ENCODE measurements at places on chromosomes 6 and 20.
A peak's percentile ranks its signal among the peaks of the same experiment; 100 is the strongest.

DNA sequence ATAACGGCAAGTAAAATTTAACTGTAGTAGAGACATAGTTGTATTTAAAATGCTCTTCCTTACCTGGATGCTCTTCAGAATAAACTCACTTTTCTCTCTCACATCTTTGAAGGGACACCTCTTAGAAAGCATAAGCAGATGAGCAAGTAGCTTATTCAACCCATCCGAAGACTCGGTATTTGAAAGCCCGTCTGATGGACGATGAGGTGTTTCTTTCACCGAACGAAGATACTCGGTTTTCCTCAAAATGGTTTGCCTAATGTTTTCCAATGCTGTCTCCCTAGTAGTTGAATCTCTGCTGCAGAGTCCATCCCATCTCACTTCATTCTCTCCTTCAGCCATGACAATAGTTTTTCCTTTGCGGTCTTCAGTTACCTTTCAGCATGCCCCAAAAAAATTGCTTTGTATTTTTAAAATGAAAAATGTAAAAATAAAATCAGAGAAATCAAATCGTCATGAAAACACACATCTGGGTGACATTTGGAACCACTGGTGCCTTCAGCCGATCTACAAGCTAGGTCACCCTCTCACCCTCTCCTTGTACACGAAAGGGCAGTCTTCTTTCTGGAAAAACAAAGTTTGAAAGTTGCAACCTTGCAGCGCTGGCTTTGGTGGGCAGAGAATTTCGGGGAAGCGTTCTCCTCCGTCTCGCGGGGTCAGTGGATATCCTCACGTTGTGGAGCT lies 772 bp downstream of the SESN1 start:
- peak; percentile 31 for DNase-seq

DNA sequence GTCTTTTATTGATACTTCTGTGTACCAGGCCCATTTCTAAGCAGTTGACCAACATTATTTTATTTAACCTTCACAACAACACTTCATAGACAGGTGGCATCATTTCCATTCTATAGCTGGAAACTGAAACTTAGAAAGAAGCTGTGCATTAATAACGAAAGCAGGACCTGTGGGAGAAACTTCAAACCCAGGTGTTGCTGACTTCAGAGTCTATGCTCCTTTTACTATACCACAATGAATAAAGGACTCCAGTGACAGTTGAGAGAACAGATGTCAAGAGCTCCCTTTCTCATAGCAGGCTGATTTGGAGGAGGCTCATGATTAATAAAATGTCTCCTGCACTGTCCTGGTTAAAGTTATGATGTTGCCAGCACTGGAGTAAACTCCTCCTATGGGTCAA lies 56.6 kb upstream of the POU3F2 start:
- no peak for DNase-seq

GRCh38 chr20:8862092-8862491 lies 206.8 kb upstream of the PLCB4 start:
- DNase-seq, result no peak

DNA sequence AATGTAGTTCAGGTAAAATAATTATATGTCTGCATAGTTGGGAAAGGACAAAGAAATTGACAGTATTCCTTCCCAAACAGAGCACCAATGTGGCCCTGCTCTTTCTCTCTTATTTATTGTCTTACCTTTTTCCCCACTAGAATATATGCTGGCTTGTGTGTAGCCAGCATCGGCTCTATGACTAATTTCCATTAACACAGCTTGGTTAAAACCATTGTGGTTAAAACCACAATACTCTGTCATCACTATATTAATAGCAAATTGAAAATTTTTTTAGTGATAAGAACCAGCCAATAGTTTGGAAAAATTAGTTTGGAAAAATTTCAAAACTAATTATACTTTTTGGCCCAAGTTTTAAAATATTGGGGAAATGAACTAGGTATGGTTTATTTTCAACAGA lies 535.1 kb downstream of the UTRN start:
- DNase-seq, result no peak

DNA sequence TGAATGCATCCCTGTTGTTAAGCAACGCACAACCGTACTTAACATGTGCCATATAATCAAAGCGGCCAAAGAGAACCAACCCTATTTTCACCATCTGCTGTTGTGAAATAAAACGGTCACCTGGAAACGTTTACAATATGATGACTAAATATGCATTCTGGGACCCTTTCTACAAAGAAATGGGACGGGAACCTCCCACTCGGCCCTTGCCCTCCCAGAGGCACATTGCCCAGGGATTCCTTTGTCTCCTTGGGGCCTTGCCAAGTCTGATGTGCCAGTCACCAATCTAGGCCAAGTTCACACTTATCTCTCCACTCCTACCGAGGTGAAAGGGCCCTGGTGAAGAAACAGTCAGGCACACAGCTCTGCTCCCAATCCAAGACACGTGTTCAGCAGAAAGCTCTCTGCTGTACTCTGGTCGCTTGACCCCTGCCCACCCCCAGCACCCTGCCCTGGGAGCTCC lies 427.4 kb upstream of the JARID2 start:
- no peak for DNase-seq

DNA sequence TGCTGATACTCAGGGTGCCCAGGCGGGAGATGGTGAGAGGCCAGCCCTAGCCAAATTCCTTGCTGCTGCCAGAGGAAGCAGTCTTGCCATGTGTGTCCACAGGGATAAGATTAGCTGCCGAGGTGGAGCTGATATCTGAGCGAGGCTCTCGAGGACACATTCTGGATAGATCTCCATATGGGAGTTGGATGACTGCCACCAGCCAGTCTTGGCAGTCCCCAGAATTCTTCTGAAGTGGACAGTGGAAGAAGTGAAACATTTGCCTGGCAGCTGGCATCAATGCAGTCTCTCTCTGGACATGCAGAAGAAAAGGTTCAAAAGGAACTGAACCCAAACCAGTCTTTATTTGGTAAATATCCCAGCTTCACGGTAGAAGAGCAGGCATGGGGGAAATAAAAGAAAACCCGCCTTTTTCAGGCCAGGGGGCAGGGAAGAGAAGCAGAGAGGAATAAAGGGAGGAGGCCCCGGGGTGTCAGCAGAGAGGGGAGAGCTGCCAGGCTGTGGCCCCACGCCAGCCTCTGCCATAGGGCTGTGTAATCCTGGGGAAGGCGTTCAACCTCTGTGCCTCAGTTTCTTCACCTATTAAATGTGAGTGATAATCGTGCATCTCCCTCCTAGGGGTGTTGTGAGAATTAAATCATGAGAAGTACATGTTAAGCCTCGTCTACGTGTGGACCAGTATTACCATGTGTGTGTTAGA lies 3.7 kb upstream of the FUCA2 start:
- no peak for DNase-seq

DNA sequence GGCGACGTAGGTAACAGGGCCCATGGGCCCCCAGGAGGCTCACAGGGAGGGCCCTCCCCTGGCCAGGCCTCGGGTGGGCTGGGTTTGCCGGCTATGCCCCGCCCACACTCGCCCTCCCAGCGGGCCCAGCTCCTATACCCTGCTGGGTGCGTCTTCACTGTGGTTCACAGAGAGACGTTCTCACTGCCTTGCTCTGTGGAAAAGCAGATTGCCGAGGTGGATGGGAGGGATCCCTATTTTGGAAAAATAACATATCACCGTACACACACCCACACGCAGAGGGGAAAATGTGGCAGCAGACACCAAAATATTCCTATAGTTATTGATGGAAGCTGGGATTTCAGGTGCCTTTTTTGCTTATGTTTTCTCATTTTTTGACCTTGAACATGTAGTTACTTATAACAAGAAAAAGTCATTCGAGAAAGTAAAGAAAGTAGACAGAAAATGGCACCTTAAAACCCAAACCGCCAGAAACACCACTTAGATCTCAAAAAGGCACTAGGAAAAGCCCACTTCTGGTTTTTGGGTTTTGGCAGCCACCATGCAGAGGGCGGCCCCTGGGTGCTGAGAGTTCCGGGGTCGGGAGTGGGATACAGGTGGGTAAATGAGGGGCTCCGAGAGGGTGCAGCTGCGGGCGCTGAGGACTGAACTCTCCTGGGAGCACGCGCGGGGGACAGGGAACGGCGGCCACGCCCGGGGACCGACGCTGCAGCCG lies 49.4 kb downstream of the TMEM242 start:
- DNase-seq, result no peak

DNA sequence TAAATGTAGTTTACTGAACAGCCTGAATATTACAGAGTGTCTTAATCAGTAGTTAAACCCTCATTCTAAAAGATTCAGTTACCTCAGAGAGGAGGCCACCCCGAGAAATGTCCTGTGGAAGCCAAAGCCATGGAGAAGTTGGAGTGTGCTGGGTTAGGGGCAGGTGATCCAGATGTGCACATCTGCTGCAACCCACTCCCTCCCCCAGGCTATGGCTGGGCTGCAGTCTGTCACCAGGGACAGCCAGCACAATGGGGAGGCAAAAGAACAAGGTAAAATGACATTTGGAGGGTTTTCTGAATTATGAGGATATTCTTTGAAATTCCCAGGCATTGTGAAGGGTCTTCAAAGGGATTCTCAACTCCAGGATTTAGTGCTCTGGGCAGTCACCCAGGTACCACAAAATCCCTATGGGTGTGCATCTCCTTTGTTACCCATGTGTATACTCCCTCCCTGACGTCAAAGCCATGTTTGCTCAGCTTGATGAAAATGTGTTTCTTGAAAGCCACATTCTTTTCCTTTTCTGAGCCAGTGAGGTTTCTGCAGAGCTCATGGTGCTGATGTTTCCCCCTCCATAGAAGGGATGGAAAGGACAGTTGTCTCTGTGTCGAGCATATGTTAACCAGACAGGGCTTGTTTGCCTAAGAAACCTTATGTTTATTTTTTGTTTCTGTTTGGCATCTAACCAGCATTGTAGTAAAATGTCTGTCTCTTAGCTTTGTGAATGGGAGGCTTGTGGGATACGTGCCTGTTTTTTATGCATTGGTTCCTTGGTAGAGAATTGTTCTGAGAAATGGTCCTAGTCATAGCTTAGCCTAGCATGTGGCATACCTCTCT lies 212.3 kb upstream of the TBX18 start:
- peak; percentile 94 for DNase-seq

GRCh38 chr20:16695628-16696027 lies 34.2 kb upstream of the SNRPB2 start:
- no peak for DNase-seq

All from skin of body (tissue), 3 donors.